Peyer's patch (tissue), 4 donors: ENCODE measurements at places on chromosomes 12 and 14. TPM values are rescaled to one million over a fixed set of nuclear protein-coding genes. Genes with fewer than 3 reads are reported as not detected.

Gene SDR9C7
- total RNA-seq = not detected

Gene GALNT16
- 4.4 TPM for total RNA-seq

DNA sequence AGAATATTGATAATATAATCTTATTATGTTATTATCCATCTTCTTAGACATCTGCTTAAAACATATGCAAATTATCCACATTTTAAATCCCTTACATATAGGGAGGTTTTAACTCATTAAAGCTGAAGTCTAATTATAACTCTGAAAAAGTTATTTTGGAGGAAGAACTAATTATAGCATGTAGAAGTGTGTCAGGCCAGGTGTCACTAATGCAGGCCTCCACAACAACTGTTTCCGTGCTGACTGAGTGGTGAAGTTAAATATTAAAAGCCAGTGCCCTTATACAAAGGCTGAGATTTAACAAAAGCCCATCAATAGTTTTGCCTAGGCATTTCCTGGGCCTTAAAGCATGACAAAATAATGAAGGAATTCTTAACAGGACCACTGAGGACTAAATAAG lies 157.4 kb downstream of the LRRK2 start:
- DNase-seq = no peak

- no peak for DNase-seq
These were observed 144.9 kb upstream of the PELI2 start for GRCh38 chr14:55973285-55973800.

GRCh38 chr14:84657911-84658310 lies 872.0 kb upstream of the FLRT2 start:
- DNase-seq = no peak

DNA sequence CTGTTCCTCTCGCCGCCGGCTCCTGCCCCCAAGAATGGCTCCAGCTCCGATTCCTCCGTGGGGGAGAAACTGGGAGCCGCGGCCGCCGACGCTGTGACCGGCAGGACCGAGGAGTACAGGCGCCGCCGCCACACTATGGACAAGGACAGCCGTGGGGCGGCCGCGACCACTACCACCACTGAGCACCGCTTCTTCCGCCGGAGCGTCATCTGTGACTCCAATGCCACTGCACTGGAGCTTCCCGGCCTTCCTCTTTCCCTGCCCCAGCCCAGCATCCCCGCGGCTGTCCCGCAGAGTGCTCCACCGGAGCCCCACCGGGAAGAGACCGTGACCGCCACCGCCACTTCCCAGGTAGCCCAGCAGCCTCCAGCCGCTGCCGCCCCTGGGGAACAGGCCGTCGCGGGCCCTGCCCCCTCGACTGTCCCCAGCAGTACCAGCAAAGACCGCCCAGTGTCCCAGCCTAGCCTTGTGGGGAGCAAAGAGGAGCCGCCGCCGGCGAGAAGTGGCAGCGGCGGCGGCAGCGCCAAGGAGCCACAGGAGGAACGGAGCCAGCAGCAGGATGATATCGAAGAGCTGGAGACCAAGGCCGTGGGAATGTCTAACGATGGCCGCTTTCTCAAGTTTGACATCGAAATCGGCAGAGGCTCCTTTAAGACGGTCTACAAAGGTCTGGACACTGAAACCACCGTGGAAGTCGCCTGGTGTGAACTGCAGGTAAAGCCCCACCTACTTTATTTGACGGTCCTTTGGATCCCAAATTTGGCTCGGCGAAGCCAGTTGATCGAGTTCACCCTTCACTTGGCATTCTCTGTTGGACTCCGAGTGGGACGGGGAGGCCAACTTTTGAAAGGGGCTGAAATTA lies 1.5 kb downstream of the WNK1 start:
- DNase-seq = peak; percentile 69

DNA sequence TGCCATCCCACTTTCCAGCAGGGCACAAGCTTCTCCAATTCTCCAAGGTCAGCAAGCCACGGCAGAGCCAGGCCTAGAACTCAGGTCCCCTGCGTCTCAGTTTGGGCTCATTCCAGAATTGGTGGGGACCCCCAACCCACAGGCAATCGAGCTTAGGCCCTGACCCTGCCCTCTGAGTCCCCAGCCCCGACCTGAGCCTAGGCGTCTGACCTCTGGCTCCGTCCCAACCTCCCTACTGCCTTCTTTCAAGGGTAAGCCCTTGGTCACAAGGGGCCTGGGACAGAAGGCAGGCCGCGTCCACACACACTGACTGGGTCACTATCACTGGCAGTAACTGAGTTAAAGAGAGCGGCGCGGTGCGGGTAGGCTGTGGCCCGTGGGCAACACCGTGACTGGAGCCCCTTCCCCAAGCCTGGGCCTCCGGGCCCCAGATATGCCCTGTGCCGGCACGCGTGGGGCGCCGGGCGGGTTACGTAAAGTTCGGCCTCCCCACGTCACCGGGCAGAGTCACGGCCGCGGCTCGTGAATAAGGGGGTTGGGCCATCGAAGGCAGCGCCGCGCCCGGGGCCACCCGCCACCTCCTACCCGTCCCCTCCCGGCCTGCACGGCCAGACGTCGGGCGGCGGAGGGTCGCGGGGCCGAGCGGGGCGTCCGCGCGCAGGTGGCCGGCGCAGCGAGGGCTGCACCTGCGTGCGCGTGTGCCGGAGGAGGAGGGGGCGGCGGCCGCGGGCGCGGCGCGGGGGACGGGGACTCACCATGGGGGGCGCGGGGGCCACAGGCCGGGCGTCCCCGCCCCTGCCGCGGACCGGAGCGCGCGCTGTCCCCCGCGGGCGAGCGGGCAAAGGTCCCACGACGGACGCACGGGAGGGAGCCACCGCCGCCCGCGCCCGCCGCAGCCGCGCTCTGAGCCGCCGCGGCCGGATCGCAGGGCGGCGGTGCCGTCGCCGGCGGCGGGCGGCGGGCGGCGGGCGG lies 516 bp downstream of the ANKRD9 start:
- DNase-seq = peak; percentile 78

- no peak for DNase-seq
These were observed 146.0 kb upstream of the C14orf180 start for GRCh38 chr14:104433401-104434213.

DNA sequence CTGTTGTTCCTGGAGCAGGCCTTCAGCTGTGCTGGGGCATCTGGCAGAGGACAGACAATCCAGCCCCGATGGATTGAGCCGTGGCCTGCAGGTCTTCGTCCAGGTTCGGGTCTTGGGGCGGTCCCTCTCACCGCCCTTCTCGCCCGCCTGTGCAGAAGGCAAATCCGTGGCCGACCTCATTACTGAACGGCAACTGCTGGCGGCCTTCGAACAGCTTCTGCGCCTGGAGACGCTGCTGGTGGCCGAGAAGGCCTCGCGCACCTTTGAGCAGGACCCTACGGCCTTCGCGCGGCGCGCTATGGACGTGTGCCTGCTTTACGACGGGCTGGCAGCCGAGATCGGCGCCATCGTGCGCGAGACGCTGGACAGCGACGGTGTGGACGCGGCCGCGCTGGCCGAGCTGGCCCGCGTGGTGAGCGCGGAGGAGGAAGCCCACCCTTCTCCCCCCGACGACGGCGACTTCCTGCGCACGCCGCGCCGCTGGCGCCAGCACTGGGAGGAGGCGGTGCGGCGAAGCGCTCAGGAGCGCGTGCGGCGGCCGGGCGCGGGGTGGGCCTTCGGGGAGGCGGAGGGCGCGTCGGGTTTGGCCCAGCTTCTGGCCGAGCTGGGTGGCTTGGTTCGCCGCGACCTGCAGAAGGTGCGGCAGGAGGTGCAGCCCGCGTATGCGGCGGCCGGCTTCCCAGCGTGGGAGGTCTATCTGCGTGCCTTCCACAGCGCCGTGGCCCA lies 7.6 kb downstream of the EXOC3L4 start:
- DNase-seq = no peak

DNA sequence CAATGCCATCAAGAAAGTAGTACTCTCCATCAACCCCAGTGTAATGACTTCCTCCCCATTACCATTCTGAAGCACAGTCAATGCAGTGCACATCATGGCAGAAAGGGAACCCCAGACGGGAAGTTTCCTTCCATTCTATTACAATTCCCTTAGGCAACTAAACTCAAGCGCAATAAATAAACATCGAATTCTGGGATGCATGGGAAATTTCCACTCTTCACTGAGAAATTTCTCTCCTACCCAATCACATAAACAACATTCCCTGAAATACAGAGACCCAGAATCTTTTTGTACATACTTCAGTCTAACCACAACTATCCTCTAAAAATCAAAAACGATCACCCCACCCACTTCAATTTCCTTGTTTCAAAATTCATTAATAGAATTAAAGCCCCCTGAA lies 20.0 kb downstream of the SARNP start:
- DNase-seq = no peak
